M059J (cell line): ENCODE measurements at places on chromosomes 12 and 14.

- peak; percentile 45 for DNase-seq
Observed at GRCh38 chr12:119412811-119413794, 78.6 kb downstream of the CCDC60 start.

DNA sequence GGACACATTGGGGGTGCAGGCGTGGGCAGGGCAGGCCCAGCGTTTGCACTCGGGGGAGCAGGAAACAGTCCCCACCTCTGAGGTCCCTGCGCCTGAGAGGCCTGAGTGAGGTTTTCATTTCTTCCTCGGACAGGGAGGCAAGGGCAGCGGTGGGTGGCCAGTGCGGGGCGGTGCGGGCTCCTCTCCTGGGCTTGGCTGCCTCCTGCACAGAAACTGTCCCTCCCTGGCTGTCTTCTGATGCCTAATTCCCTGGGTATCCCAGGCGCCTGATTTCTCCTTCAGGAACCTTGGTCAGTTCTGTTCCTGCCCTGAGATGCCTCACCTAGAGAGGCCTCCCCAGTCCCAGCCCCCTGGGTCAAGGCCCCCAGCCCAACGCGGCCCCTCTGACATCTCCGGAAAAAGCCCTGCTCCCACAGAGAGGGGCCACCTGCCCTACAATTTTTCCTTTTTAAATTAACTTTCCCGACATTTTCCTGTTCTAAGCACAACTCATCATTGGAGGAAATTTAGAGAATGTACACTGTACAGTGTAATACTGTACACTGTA, 260.3 kb downstream of the ADGRD1 start:
- no peak for DNase-seq

DNA sequence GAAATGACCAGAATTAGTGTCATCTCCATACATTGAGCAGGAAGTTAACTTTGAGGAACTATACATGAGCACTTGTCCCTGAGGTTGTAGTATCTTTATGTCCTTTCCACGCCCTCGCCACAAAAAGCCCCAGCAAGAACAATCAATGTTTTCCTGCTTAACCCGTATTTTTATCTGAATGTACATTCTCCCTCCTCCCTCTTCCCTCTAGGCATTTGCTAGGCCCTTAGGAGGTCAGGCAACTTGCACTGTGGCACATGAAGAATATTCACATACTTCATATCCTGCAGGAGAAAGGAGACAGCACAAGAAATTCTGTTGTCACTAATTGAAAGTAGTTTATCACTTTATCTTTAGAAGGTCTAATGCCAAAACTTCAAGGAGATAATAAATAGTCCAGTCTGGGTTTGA, 18.1 kb upstream of the DUSP6 start:
- DNase-seq, result no peak

- no peak for DNase-seq
Observed at GRCh38 chr14:94665121-94665520, 52.9 kb downstream of the SERPINA3 start.

- no peak for DNase-seq
Observed at GRCh38 chr14:71362282-71362681, 455.0 kb downstream of the PCNX1 start.
